Muscle of back (tissue), 13 donors: ENCODE measurements at places on chromosomes 6 and 20.

- no peak for DNase-seq
Measured at GRCh38 chr20:24066076-24066700, 77.6 kb upstream of the GGTLC1 start.

DNA sequence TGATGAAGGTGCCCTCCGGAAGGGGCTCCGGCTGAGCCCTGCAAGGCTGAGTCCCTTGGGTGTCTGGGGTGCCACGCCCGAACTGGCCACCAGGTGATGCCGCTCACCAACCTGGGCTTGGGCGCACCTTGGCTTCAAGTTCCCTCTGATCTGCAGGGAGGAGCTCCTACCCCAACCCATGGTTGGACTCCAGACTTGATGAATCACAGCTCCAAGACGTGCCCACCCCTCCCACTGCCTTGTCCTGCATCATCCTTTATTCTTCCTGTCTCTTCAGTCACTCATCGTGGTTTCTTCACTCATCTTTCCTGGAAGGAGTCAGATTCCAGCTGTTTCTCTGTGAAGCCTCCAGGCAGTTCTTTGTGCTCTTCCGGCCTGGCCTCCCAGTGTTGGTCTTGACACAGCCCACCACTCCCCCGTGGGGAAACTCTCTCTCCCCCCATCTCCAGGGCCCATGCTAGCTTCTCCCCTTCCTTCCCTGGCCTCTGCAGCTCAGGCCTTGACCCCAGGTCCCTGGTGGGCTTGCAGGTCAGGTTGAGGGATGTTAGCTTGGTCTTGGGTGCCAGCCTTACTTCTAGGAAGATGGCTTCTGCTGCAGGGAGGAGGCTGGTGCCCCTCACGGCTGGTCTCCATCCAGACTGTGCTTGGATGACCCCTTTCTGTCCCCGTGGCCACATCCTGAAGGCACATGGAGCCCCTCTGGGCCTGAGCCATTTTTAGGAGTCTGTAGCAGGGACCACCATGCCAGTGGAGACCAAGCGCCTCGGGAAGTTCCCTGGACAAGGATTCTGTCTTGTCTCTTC, 2.6 kb upstream of the ZBP1 start:
- no peak for DNase-seq

GRCh38 chr6:45491874-45492273, 114.1 kb upstream of the SUPT3H start:
- DNase-seq: no peak

GRCh38 chr6:89323511-89323971, 8.4 kb upstream of the GABRR2 start:
- no peak for DNase-seq
